ENCODE measurements at places on chromosomes 11 and 22.

- DNase-seq = no peak
These were observed 129.2 kb downstream of the ARL14EP start for GRCh38 chr11:30452114-30452513.

- no peak for DNase-seq
These were observed 26.0 kb downstream of the RPUSD4 start for GRCh38 chr11:126185259-126186024.

GRCh38 chr11:69466039-69466438, 15.4 kb upstream of the LINC01488 start:
- DNase-seq = no peak

- no peak for DNase-seq
These were observed 4.2 kb downstream of the PDE2A start for GRCh38 chr11:72670041-72670440.

DNA sequence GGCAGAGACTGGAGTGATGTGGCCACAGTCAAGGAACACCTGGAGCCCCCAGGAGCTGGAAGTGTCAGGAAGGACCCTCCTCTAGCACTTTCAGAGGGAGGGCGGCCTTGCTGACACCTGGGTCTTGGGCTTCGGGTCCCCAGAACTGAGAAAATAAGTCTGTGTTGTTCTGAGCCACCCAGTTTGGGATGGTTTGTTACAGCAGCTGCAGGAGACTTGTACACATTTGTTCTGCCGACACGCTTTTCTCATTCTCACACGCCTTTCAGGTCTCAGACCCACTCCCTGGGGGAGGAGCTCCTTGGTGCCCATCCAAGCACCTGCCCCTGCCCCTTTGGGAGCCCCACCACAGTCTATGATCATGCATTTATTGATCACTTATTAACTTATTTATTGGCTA, 47.2 kb upstream of the SMIM38 start:
- DNase-seq = no peak

All from cardiac muscle cell (in vitro differentiated cells and primary cell).